ENCODE measurements at places on chromosomes 11 and 22.
A peak's percentile ranks its signal among the peaks of the same experiment; 100 is the strongest.

- peak; percentile 46 for DNase-seq
Observed at GRCh38 chr22:50209893-50210292, 9.1 kb downstream of the SELENOO start.

- no peak for DNase-seq
Observed at GRCh38 chr22:27769012-27769411, 32.5 kb downstream of the MN1 start.

DNA sequence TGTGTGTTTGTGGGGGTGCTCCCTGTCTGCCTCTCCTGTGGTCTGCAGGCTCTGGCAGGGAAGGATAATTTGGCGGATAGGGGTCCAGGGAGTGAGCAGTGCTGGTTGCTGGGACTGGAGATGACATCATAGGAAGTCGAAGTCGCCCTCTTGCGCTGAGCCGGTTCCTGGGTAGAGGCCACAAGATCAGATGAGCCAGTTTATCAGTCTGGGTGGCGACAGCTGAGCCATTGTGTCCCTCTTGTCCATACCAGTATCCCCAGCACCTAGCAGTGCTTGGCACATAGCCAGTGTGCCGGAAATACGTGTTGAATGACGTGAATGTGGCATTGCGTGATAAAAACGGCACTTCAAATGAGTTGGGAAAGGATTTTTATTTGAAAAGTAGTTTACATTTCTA, 9.8 kb downstream of the APOL5 start:
- DNase-seq, result no peak

- no peak for DNase-seq
Observed at GRCh38 chr11:118746988-118747585, 43.9 kb downstream of the DDX6 start.

- DNase-seq, result no peak
Observed at GRCh38 chr11:11065396-11065795, 207.5 kb upstream of the ZBED5 start.

GRCh38 chr11:7449841-7450214, 35.5 kb upstream of the OLFML1 start:
- no peak for DNase-seq

GRCh38 chr11:128522943-128523518, 64.3 kb downstream of the ETS1 start:
- no peak for DNase-seq
